ENCODE measurements at places on chromosomes 1 and 21.

GRCh38 chr1:109225711-109226445 lies 12.2 kb downstream of the SARS1 start:
- DNase-seq: no peak

DNA sequence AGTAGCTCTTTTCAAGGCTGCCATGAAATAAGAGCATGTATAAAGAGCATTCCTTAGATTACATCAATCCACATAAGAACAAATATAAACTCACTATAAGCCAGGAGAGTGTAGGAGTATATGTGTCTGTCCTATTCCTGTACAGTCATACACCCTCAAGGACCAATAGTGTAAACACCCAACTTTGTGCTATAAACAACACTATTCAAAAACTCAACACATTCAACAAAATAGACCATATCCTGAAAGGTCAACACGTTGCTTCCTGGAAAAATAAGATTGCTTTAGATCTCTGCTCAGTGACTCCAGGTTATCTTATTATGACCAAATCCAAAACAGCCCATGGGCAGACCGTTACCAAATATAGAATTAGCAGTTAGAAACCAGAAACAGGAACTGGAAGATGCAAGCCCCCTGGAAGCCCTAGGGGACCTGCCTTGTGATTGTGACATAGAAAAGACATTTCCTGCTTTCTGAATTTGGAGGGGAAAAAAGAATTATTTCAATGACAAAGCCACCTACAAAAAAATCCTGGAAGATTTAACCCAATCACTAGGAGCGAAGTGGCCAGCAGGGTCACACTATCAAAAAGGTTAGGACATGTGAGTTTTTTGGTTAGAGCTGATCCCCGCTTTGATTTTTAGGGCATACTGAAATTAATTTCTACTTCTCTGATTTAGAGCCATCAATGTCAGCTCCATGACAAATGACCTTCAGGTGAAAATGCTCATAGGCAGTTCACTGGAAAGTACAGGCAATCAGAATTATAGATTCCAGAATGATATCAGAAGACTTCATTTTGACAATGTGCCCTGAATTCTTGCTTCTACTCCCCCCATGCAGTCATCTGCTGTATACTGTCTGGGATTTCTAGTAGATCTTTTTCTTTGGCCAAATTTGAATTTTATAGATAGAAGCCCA lies 59.9 kb downstream of the LRRC8C start:
- no peak for DNase-seq

DNA sequence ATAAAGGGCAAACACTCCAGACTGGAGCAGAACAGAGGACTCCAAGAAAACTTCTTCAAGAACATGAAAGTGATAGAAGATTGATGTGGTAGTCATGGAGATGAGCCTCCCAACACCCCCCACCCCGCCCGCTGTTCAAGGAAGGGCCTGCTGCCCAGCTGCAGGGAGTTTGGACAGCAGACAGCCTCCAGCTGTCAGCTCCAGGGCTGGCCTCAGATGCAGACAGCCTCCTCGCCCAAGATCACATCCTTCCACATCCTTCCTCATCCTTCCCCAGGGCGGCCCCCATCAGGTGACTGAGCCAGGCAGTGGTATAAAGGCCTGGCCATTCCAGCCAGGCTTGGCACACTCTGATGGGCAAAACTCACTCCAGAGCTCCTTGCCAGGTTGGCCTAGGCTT lies 24.6 kb downstream of the HMGN2 start:
- no peak for DNase-seq

- peak; percentile 60 for DNase-seq
Measured at GRCh38 chr1:17239420-17239819, 9.5 kb upstream of the PADI3 start.

GRCh38 chr1:14897547-14897946 lies 256.0 kb upstream of the TMEM51 start:
- no peak for DNase-seq

DNA sequence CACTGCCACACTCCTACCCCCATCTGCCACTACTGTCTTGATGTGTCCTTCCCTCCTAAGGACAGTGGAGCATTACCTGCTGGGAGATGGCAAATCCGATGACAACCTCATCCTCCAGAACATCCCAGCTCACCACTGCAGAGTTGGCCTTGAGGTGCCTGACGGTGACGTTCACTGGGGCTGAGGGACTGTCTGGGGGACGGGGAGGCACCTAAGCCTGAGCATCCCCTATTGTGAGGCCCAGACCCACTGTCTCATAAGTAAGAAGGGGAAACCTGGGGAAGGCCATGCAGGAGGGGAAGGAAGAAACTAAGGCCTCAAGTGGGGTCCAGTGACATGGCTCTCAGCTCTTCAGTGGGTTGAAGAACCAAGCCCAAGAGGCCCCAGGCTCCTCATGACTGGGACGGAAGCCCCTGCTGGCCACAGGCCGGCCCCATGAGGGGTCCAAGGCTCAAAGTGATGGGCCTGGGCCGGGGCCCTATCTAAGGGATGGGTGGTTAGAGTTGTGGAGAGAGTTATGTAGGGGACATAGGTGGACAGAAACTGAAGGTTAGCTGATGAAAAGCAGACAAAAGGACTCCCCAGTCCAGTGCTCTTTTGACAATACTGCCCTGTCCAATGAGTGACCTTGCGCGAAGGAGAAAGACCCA lies 1.8 kb downstream of the FNDC5 start:
- no peak for DNase-seq

DNA sequence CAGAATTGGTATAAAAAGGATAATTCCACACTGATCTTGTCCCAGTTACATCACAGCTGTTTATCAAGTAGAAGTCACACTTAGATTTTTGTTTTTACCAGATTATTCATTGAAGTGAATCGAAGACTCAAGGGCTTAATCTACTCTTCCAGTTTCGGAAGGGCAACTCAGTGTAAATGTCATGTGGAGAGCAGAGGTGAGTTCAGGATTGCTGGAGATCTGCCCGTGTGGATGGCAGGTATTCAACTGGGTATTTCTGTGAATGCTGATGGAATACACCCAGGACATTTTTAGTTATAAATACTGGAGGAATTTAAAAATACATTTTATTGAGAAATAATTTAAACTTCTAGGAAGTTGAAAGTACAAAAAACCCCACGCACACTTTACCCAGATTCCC lies 19.4 kb downstream of the CC2D1B start:
- no peak for DNase-seq

DNA sequence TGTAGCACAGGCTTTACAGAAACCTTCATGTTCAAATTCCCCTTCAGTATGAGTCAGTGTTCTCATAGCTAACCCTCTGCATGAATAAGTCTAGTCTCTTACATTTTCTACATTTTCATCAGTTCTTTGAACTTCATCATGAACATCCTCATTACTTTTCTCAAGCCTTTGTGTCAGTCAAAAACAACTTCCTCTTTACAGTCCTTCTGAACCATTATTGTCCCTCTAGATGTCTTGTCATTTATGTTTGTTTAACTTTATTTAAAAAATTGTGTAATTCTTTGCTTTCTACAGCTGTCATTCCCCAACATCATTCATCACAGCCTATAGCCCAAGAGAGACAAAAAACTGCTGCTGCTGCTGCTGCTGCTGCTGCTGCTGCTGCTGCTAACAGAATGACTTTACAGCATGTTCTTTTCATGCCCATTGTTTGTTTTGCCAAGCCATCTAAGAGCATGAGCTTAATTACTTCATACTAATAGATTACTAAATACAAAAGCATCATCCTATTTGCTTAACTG lies 133.1 kb downstream of the LRRC40 start:
- DNase-seq: peak; percentile 49

- DNase-seq: no peak
Measured at GRCh38 chr21:45319461-45320211, 31.9 kb upstream of the POFUT2 start.

- DNase-seq: no peak
Measured at GRCh38 chr21:41290106-41290799, 26.3 kb upstream of the FAM3B start.

DNA sequence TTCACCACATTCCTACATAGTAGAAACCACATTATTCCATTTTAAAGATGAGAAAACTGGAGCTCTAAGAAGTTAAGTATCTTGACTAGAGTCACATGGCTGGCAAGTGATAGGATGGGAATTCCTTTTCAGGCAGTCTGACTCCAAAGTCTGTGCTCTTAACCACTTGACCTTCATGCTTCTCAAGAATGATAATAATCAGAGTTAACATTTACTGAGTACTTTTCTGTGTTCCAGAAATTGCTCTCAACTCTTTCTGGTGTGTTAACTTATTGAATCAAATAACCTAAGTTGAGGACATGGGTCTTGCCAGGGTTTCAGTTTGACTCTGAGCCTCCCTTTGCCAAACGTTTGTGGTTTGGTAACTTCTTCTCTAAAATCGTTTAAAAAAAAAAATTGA lies 169.4 kb downstream of the RASAL2 start:
- no peak for DNase-seq

GRCh38 chr1:182615468-182616129 lies 11.4 kb upstream of the RGS16 start:
- peak; percentile 42 for DNase-seq

- DNase-seq: no peak
Measured at GRCh38 chr1:200483491-200484143, 73.8 kb upstream of the ZNF281 start.

- peak; percentile 53 for DNase-seq
Measured at GRCh38 chr1:206583707-206584648, 28.3 kb downstream of the EIF2D start.

DNA sequence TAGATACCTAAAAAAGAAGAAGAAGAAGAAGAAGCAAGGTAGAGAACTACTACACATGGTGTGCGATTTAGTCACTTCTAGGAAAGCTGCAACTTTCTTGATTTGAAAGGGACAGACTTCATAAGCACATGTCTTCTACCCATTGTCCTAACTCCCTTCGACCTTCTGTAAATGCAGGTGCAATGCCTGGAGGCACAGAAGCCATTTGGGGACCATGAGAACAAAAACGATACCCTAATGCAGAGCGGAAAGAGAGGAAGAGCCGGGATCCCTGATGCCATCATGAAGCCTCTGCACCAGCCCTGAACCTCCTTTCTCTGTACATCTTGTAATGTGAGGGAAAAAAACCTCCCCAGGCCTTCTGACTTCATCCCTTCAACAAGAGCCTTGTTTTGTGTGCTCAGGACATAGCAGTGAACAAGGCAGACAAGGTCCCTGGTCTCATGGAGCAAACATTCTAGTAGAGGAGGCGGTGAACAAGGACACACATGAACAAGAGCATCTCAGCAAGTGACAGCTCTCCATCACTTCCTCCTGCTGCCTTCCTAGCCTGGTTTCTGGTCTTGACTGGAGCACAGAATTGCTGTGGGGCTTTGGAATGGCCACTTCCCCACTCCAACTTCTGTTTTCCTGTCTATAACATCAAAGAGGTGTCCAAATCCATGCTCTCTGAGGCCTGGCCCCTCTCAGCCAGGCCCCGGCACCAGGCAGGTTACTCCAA lies 5.5 kb upstream of the LAPTM5 start:
- no peak for DNase-seq

GRCh38 chr1:230641346-230641745 lies 935 bp upstream of the COG2 start:
- no peak for DNase-seq

DNA sequence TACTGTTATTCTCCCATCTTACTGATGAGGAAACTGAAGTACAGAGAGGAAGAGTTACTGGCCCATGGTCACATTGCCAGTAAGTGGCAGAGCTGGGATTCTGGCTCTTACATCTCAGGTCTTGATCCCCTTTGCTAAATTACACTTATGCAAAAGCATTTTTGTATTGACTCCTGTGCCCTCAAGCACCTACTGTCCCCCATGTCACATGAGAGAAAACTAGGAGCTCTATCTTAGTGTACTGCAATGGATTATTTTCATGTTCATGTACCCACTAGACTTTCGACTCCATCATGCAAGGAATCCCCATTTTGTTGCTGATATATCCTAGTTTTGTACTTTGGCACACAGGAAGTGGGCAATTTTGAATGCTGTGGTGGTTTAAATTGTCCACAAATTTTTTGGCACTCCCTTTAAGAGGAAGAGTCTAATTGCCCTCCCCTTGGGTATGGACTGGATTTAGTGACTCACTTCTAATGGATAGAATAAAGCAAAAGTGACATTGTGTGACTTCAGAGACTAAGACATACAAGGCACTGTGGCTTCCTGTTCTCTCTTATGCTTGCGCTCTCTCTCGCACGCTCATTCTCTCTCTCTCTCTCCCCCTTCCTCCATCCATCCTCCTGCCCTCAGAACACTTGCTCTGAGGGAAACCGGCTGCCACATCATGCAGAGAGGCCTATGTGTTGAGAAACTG lies 43.5 kb upstream of the JAK1 start:
- DNase-seq: no peak

- no peak for DNase-seq
Measured at GRCh38 chr21:38959692-38960061, 153.9 kb downstream of the ETS2 start.

DNA sequence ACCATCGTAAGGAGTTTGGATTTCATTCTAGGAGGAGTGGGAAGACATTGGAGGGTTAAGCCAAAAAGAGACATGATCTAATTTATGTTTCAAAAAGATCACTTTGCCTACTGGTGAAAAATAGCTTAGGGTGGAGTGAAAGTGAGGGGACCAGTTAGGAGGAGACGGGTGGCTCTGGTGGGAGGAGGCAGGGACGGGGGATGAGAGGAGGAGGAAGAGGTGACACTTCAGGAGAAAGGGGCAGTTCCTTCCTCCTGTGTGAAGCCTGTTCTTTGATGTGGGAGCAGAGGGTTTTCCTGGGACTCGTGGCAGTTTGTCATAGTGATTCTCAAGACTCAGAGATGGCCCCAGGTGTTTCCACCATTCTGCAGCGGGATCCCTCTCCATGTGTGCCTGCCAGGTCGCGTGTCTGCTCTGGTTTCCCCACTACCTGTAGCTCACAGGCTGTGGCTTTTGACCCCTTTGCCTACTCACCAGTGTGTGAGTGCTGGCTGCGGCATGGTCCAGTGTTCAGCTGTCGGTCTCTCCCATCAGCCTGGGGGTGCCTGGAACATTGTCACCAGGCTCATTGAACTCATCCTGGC lies 102.4 kb downstream of the CNIH3 start:
- DNase-seq: no peak

GRCh38 chr1:186761358-186761757 lies 67.4 kb upstream of the PLA2G4A start:
- DNase-seq: no peak

- DNase-seq: no peak
Measured at GRCh38 chr1:89934461-89934860, 60.4 kb upstream of the ZNF326 start.

GRCh38 chr1:70627910-70628309 lies 216.8 kb downstream of the CTH start:
- no peak for DNase-seq

GRCh38 chr21:36773117-36773516 lies 74.2 kb downstream of the SIM2 start:
- no peak for DNase-seq

GRCh38 chr1:110159168-110159567 lies 8.9 kb downstream of the SLC6A17 start:
- DNase-seq: no peak

GRCh38 chr1:162141281-162142054 lies 72.0 kb downstream of the NOS1AP start:
- DNase-seq: no peak

- no peak for DNase-seq
Measured at GRCh38 chr1:110631836-110632620, 25.9 kb upstream of the KCNA2 start.
